Stimulated activated CD4-positive, alpha-beta T cell treated with anti-CD3 and anti-CD28 coated beads, Interleukin-2, amount 100 ng/mL, for 48 hours (primary cell): ENCODE measurements at places on chromosomes 5 and 9.

DNA sequence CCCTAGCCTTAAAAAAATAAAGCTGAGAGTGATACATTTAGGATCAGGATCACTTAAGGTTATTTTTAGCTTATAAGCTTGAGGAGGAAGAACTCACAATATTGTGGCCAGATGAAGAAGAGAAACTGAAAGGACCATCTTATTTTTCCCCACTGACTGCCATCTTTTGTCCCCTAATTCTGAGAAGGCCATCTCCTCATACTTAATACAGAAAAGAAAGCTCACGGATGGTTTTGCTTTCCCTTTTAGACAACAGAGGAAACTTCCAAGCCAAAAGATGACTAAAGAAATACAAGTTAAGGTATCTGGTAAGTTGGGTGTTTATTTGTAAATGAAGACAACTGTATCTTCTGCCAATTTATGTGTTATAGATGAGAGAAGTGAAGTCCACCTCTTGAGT lies 36.4 kb downstream of the ERAP1 start:
- DNase-seq: no peak

DNA sequence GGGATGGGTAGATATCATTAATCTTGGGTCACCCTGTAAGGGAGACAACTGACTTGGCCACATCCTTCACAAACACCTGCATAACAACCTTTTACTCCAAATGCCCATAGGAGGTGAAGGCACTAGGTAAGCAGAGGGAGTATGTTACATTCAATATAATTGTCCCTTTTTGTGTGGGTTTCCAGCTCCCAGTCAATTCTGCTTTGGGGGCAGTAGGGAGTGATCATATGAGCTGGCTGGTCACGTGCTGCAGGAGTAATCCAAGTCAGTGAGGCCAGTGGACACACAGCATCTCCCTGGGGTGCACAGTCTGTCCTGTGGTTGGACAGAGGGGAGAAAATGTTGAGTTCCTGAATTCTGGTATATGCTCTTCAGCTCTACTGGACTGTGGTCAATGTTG lies 1.2 kb upstream of the AGXT2 start:
- DNase-seq: no peak

GRCh38 chr5:41213340-41213739 lies at the start of gene C6:
TSS of gene C6 (minus strand) at chr5:41213532. CDS start at chr5:41203230, 10,302 bp downstream.
- DNase-seq: no peak

- no peak for DNase-seq
Measured at GRCh38 chr5:15983392-15983791, 196.2 kb downstream of the MARCHF11 start.

GRCh38 chr9:109192732-109193361 lies 25.8 kb upstream of the FRRS1L start:
- DNase-seq: no peak

- no peak for DNase-seq
Measured at GRCh38 chr5:58491216-58491892, at the start of gene GAPT. TSS of gene GAPT (plus strand) at chr5:58491435. CDS start at chr5:58494537, 3,102 bp downstream.

DNA sequence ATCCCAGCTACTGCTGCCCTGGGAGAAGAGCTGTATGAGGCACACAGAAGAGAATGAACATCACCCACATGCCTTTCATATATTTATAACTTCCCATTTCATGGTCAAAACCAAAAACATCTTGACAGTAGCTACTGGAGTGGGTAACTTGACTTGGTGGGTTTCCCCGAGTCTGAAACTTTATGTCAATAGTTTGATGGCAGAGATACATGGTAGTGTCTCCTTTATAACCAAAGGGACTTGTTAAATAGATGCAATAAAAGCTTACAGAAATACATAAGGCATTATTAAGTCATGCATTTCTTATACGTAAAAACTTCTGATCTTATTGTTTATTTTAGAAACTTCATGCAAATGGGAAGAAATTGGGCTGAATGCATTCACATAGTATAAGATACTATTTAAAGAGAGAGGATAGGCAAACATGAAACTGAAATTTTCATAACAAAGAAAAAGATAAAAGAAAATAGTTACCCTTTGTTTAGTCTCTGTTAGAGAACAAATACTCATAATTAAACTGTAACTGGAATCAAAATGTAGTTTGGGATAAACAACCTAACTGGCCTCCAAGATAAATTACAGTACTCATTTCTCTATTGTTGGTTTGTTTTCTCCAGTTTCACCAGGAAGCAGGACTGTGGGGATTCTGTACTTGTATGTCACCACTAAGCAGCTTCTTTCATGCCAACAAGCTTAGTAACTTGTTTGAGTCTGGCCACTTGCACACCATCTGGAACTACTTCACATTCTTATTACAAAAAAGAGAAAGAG lies 459.3 kb upstream of the MEF2C start:
- DNase-seq: no peak
